CD4-positive, alpha-beta T cell treated with Interferon alpha-2 for 1 hour (primary cell): ENCODE measurements at places on chromosomes 3 and 15.

DNA sequence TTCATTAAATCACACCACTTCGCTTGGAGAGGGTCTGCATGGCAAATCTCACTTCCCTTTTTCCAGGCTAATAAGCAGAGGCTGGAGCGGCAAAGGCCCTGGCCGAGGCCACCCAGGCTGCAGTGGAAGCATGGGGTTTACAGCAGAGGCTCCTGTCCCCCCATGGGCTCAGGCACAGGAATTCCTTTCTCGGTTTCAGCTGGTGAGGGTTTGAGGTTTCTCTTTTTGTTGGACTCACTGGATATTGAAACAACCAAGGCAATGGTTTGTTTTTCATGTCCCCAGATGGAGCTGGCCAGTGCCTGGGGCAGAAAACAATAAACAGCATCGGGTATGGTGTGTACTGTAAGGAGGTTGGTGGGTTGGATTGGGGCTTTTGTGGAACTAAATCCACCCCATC lies 175.6 kb upstream of the RASGRP1 start:
- no peak for DNase-seq

DNA sequence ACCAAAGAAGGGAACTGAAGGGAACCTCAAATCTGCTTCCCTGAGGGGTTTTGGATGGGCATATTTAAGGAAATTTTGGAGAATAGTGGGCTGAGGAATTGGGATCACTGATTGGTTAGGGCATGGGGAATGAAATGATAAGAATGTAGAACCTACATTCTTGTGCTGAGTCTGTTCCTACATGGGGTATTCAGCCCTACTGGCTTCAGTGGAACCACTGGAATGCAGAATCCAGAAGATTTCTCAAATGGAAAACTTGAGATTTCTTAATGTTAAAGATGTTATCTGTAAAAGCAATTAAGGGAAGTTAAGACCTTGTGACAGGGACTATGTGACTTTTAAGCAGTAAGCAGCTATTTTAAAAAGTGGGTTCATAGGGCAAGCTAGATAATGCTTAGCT lies 1062.4 kb downstream of the AGBL1 start:
- DNase-seq = no peak

DNA sequence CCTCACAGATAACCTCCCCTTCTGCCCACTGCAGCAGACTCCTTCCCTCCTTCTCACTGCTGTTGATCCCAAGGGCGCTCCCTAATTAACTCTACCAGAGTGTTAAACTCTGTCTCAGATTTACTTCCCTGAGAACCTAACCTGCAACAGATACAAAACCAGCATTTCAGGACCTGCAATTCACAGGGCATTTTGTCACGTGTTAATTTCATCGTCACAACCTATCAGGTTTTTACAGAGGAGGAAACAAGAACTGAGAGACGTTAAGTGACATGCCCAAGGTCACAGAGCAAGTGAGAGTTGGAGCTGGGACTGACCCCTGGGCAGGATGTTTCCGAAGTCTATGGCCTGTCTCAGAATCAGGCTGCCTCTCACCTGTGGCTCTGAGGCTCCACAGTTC lies 223.9 kb downstream of the UACA start:
- DNase-seq = no peak

DNA sequence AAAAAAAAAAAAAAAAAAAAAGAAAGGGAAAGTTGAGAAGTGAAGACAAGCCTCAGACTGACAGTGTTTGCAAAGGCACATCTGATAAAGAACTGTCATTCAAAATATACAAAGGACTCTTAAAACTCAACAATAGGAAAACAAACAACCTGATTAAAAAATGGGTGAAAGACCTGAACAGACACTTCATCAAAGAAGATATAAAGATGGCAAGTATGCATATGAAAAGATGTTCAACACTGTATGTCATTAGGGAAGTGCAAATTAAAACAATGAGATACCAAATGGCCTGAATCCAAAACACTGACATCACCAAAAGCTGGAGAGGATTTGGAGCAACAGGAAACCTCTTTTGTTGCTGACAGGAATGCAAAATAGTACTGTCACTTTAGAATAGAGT lies 48.6 kb downstream of the MCCC1 start:
- DNase-seq = no peak

GRCh38 chr3:14770591-14770990 lies 48.2 kb upstream of the FGD5 start:
- DNase-seq = no peak

DNA sequence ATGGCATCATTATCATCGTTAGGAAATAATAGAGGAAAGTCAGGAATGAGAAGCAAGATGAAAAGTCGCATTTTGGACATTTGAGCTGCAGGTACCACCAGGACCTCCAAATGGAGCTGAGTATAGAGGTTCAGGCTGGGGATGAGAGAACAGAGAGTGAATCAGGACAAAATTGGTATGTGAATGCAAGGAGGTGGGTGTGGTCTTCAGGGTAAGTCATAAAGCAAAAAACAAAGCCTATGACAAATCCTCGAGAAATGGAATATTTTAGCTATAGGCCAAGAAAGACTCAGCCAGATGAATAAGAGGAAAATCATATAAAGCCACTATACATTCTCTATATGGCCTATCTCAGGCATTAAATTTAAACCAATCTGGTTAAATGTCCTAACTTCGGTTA lies 841.3 kb downstream of the ROBO1 start:
- no peak for DNase-seq

DNA sequence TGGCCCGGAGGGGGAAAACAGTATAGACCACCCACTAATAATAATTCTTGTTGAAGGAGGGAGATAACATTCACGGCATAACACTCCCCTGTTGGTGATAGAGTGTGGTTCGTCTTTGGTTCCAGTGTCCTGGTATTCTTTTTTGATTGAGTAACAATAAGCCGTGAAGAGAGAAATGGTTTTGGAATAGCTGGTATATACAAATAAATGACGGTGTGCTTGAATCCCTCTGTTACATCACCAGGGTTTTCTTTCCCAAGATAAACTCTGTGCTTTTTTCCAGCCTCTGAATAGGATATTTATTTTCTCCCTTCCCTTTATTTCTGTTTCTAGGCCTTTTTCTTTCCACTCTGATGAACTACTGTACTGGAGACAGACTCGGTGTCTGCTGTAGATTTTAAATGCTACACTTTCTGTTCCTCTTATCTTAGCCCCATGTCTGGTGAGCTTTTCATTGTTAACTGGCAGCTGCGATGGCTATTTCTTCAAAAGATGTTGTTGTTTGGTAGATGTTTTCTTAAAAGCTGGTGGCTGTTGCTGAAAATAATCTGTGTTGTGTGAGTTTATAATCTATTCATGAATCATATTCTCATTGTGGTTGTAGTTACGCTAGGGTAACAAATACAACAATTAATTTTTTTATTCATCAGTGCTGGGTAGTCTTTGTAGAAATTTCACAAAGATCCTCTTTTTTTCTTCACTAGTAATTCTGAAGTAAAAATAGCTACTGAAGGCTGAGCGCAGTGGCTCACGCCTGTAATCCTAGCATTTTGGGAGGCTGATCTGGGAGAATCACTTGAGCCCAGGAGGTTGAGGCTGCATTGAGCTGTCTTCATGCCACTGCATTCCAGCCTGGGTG lies 15.5 kb upstream of the SCAANT1 start:
- no peak for DNase-seq

- no peak for DNase-seq
Observed at GRCh38 chr3:193974671-193975535, 161.0 kb upstream of the HES1 start.
